ENCODE measurements at places on chromosomes 6 and 20.

- DNase-seq: no peak
Observed at GRCh38 chr6:17673543-17674254, 33.0 kb downstream of the NUP153 start.

GRCh38 chr6:127134136-127134535 lies 15.7 kb downstream of the RSPO3 start:
- DNase-seq: no peak

GRCh38 chr20:1776681-1777475 lies 118.3 kb upstream of the SIRPA start:
- DNase-seq: peak; percentile 70

DNA sequence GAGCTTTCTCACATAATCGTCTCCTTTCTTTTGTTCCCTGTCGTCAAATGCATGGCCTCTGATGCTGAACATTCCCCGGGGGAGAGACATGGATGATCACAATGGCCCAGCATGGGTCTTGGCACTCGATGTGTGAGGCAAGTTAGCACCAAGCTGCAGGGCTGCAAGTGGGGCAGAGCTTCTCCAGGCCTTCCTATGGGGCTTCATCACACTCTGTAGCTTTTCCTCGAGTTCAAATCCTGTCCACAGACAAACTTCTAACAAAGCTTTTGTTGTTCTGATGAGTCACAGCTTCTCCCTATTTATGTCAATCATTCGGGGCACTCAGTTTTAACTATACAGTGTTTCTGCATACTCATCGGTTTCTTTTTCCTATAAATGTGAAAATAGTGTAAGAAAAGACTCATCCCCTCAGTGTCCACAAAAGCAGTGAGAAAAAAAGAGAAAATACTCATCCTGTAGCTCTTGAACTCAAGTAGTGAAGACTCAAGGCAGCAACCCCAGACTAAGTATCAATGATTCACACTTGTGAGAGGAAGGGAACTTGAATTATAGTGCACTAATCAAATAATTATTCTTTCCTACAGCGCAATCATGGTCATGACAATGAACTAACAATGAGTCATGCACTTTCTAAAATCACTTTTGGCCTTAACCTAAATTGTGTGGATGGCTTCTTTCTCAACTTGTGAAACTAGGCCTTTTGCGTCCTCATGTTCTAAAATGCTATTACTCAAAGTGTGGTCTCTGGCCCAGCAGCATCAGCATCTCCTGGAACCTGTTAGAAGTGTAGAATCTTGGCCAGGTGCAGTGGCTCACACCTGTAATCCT lies 68.4 kb upstream of the NOX3 start:
- DNase-seq: no peak

DNA sequence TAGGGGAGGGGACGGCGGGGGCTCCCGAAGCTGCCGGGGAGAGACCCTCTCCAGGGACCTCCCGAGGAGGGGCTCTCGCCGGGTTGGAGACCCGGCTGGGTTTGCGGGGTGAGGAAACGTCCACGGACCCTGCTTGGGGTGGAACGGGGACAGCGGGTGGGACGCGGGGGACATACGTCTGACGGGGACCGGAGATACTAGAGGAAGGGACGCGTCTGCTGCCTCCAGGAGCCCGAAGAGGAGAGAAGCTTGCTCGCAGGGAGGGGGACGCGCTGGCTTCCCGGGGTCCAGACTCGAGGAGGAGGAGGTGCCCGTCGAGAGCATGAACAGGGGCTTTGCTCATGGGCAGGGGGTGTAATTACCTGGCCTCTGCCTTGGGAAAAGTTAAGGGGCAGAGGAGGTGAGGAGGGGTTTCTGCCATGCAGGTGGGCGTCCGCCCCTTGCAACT lies 593 bp downstream of the DNMT3B start:
- no peak for DNase-seq

GRCh38 chr20:1423625-1424106 lies 30.8 kb upstream of the FKBP1A start:
- no peak for DNase-seq

DNA sequence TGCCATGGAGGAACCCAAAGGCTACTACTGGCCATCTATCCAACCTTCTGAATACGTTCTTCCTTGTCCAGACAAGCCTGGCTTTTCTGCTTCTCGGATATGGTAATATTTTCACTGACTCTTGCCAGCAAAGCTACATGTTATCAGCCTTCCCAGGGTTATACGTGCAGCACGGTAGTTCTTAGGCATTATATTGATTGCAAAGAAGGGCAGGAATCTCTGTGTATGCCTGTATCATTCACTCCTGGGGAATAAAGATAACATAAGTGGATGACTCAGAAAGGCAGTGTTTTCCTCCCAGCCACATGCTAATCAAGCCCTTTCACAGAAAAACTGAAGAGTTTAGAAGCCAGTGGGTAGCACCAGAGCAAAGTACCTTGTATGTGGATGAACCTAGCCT lies 98.7 kb downstream of the ADGRG6 start:
- DNase-seq: no peak

- DNase-seq: no peak
Observed at GRCh38 chr6:97222903-97223302, 60.1 kb downstream of the MMS22L start.

- DNase-seq: no peak
Observed at GRCh38 chr6:118652051-118652615, 742 bp upstream of the CEP85L start.

- DNase-seq: no peak
Observed at GRCh38 chr20:24499472-24499871, 30.0 kb downstream of the SYNDIG1 start.

DNA sequence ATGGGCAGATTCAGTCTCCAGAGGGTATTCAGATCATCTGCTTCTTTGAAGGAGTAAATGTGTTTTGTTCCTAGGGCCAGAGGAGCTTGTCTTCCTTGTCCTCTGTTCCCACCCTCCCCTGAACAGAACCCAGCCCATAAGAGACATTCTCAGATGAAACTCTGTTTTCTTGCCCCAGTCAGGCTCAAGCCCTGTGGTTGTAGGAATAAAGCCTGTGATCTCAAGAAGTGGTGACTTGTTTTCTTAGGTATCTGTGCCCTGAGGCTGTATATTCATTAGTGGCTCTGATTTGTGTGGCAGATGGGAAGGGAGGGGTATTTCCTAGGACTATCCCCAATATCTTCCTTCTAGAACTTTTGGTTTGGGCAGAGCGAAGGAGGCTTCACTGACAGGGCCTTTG lies 27.9 kb downstream of the GSS start:
- no peak for DNase-seq

- no peak for DNase-seq
Observed at GRCh38 chr6:4480788-4481735, 295.1 kb upstream of the CDYL start.

GRCh38 chr6:142975365-142975764 lies 30.4 kb upstream of the HIVEP2 start:
- no peak for DNase-seq

DNA sequence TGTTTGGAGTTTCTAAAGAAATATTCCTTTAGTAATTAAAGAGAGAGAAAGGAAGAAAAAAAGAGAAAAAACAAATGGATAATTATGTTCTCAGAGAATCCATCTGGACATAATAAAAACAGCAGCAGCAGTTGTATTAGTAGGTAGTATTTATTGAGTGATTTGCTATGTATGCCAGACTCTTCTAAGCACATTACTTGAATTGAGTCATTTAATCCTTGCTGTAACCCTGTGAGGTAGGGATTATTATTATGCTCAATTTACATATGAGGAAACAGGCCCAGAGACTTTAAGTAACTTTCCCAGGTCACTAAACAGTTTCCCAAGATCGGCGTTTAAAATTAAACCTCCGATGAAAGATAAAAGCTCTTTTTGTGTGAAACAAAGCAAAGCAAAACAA lies 238.8 kb downstream of the TSHZ2 start:
- DNase-seq: no peak

DNA sequence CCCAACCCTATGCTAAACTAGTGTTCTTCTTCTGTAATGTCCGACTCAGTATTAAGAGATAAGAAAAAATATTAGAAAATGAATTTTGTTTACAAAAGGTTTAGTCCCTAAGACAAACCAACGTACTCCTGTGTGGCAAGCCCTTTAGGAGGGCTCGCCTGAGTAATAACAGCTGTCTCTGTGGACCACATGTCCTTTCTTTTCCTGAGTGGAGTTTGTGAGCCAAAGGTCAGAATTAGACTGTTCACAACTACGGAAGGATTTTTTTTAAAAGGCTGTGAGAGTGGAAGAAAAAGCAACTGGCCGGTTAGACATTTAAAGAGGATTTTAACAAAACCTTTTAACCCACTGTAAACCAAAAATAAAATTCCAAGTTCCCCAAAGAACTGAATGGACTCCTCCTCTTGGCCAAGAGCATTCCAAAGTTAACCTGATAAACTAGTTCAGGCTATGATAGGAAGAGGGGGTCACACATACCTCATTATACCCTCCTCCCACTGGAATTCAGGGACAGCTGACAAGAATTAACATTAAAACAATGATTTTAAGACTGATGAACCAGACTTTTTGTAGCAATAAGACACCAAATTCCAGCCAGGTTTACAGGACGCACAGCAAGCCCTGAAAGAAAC lies 43.5 kb downstream of the FAM184A start:
- no peak for DNase-seq

DNA sequence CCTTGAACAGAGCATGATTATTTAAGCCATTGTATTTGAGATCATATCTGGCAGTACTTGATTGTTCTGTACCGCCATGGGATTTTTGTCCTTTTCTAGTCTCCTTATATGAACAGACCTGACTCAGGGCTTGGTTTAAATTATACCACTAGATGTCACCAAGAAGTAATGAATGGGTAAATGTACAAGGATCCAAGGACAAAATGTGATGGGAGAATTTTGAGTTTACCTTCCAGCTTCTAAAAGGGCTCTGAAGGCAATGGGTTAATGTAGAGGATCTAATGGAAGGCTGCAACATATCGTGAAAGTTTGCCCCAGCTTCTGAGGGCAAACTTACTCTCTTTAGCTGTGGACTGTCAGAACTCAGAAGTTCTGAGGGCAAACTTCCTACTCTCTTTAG lies 12.0 kb downstream of the RNF8 start:
- DNase-seq: no peak

- no peak for DNase-seq
Observed at GRCh38 chr6:134058622-134059366, 6.4 kb upstream of the SLC2A12 start.
